ENCODE measurements at places on chromosomes 12 and 14. TPM values are rescaled to one million over a fixed set of nuclear protein-coding genes. Genes with fewer than 3 reads are reported as not detected.

DNA sequence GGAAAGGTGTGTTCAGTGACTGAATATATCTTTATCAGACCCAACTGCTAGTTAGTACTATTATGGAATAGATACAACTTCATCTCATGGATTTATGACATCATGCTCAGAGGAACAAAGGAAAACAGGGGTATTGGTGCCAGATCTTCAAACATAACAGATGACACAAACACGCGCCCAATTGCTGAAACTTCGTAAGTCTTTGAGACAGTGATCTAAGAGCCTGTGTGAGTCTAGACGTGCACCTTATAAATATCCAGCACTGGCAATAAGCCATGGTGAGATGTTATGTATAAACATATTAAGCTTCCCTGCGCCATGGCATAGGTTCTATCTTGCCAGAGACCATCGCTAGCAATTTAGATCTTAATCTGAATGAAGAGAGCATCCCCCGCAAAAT is 42.2 kb upstream of the NR2C1 start:
- no peak for DNase-seq

The SMIM41 gene
- not detected for polyA plus RNA-seq

The ZBTB25 gene
- 20.9 TPM for polyA plus RNA-seq

- DNase-seq: no peak
These were observed 9.7 kb upstream of the TUBA1A start for GRCh38 chr12:49198431-49199155.

GRCh38 chr12:109020796-109021380 is at the start of gene SVOP:
Gene SVOP (minus strand): TSS chr12:109021068. CDS start chr12:109020868, 200 bp downstream.
- DNase-seq: peak; percentile 94

The SVOP gene
- not detected for polyA plus RNA-seq

DNA sequence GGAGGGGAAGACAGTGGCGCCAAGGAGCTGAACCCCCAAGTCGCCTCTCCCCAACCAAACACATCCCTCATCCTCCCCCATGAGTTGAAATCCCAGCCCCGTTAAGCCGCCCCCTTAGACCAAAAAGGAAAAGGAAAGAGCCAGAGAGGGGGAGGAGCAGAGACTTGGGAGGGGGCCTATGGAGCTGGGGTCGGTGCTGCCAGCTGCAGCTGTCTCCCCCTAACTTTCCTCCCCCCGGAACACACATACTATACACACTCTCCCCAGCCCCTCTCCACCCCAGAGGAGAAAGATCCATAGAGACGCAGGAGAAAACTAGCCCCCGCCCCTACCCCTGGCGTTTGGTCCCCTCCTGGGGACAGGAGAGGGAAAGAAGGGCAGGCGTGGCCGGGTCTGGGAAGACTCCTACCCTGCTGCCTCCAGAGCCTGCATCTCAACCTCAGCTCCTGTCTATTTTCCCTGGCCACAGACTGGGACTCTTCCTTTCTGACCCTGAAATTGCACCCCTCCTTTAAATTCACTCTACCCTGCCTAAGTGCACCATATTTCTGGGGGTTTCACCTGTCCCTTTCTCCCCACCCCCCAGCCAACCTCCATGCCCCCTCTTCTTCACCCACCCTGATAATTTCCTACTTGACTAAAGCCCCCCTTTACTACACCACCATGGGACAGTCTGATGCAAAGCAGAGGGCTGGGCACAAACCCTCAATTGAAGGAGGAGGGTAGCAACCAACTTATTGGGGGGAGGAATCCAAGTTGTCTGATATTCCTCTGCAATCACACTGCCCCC is 1.7 kb upstream of the HOXC9 start:
- DNase-seq: no peak

GRCh38 chr12:102631274-102631673 is 150.9 kb upstream of the IGF1 start:
- DNase-seq: no peak

The SSPN gene
- 1.4 TPM for polyA plus RNA-seq

The FITM1 gene
- 181 TPM for polyA plus RNA-seq

GRCh38 chr14:47439953-47440352 is 235.5 kb downstream of the MDGA2 start:
- no peak for DNase-seq

DNA sequence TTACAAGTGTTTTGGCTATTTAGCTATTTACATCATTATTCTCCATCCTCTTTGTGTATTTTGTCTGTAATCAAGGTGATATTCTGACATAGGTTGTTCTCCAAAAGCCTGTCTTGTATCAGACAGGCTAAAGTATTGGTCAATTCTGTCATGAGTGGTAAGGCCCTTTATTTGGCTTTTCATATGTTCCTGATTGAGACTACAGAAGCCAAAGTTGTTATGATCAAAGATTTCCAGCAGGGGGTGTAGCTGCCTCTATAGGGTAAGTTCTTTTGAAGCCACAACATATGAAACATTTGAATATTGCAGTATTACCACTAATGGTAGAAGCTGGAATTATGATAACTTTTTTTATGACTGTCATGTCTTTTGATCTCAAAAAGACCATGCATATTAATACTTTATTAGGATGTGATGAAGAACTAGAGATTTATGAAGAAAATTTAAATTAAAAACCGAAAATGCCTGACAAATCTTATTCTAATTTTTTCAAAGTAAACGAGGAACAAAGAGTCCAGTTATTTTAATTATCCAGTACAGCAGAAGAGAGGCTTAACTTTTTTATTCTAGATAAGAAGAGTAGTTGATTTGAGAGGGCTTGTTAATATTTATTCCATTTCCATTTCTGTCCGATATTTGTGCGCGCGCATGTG is 3.4 kb upstream of the ARHGAP5 start:
- DNase-seq: peak; percentile 81

DNA sequence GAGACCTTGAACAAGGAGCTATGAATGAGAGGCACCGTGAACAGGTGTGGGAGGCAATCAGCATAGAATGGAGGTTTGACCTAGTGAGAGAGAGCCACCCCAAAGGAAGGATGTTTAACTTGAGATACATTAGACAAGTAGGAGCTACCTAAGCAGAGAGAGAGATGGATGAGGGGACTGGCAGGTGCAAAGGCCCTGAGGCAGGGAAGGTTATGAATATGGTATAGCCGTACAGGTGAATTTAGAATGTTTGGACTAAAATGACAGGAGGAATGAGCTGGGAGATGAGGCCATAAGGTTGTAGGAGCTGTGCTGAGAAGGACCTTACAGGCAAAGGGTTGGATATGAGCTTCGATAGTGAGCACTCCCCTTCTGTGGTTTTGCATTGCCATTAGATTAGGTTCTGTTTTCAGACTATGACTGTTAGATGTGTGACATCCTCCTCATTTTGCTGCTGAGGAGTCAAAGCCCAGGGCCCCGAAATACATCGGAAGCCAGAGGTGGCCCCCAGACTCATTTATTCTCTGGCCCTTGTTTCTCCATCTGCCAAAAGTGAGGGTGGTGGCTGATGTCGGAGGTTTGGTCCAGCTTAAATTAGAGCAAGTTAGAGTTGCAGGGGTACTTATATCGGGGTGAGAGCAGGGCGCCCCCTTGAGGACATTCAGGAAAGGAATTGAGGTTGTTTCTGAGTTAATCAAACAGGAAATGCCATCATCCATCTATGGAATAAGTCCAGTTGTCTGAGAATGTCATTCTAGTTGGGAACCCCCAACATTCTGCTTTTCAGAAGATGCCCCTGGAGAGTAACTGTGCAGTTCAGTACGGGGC is 29.4 kb downstream of the SLC24A4 start:
- DNase-seq: peak; percentile 30

The ARMH4 gene
- polyA plus RNA-seq: 78.1 TPM

The TEX52 gene
- polyA plus RNA-seq: not detected

GRCh38 chr14:55973911-55974630 is 144.1 kb upstream of the PELI2 start:
- DNase-seq: peak; percentile 54

GRCh38 chr14:104431929-104432541 is 147.5 kb upstream of the C14orf180 start:
- no peak for DNase-seq

GRCh38 chr14:59336098-59336497 is 129.1 kb downstream of the GPR135 start:
- DNase-seq: no peak

DNA sequence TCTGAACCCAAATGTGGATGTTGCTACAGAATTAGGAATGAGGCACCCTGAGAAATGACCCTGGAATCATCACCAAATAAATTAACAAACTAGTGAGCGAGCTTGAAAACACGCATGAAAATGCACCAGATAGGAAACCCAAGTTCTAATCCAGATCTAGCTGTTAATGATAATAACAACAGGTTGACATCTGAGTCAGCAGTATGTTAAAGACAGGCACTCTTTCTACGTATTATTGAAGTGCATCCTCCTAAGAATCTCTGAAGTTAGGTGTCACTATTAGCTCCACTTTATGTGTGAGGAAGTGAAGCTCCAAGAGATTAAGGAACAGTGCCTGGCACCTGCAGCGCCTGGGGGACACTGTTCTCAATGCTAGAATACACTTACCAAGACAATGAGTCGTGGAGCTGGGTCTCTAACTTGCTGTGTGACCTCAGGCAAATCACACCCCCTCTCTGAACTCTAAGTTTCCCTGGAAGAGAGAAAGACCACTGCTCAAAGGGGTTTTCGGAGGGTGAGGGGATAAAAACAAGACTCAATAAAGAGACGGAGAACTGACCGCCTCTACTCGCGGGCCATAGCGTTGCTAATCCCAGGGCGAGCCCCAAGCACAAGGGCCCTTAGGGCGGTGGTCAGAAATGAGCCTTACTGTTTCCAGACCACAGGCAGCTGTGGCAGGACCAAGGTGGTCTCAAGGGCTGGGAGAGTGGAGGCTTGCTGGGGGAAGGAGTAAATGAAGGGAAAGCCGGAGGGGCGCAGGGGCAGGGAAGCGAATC is 2.1 kb downstream of the SLC6A12 start:
- DNase-seq: no peak

The FCF1 gene
- 18.1 TPM for polyA plus RNA-seq

The WSCD2 gene
- 7.1 TPM for polyA plus RNA-seq

The KIAA0586 gene
- polyA plus RNA-seq: 17.9 TPM

GRCh38 chr14:104111301-104112112 is 26.0 kb downstream of the ASPG start:
- no peak for DNase-seq

The CLEC9A gene
- not detected for polyA plus RNA-seq

The CMKLR1 gene
- polyA plus RNA-seq: 0.06 TPM

The GALNT16 gene
- polyA plus RNA-seq: 3.4 TPM

The TAS2R50 gene
- polyA plus RNA-seq: not detected

The ISCU gene
- 158 TPM for polyA plus RNA-seq

The SCNN1A gene
- polyA plus RNA-seq: not detected

DNA sequence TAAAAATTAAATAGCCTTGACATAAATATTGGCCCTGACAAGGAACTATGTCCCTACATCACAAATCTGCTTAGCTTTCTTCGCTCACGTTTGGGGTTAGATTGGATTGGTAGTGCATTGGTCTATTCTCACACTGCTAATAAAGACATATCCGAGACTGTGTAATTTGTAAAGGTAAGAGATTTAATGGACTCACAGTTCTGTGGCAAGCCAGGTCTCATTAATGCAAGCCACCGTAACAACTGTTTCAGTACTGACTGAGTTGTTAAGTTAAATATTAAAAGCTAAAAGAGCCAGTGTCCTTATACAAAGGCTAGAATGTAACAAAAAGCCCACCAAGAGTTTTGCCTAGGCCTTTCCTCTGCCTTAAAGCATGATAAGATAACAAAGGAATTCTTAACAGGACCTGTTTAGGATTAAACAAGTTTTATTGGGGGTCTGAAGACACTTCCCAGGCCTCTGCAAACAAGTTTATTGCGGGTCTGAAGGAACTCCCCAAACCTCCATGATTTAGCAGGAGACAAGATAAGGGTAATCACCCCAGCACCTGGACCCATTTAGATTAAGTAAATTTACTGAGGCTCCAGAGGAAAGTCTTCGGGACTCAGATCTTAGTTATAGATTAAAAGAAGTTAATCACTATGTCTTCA is 88.2 kb upstream of the PTGDR start:
- no peak for DNase-seq

DNA sequence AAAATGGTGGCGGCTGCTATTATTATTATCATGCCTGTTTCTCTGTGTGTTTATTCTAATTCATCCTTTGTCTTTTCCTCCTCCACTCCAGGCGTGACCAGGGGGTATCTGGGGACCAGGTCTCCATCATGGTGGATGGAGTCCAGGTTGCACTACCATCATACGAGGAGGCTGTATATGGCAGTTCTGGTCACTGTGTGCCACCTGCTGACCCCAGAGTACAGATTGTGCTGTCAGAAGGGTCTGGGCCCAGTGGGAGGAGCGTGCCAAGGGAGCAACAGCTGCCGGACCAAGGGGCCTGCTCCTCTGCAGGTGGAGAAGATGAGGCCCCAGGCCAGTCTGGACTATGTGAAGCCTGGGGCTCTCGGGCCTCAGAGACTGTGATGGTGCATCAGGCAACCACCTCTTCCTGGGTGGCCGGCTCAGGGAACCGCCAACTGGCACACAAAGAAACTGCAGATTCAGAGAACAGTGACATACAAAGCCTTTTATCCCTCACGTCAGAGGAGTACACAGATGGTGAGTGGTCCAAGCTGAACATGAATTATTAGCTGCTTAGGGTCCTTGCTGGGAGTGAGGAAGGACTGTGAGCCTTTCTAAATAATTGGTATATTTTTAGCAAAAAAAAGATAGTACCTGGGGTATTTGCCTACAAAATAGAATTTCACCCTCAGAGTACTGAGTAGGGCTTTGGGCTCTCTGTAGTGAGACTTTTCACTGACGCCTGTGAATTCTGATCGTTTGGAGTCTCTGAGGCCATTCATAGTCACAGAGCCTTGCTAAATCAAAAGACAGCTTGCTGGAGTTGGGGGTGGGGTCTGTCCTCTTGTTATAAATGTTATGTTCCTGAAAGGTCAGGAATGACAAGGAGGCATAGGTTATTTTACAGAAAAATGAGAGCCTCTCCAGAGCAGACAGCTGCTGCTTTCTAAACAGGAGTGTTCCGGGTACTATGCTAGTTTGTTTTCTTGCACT is 58.1 kb upstream of the SRSF5 start:
- DNase-seq: peak; percentile 30

DNA sequence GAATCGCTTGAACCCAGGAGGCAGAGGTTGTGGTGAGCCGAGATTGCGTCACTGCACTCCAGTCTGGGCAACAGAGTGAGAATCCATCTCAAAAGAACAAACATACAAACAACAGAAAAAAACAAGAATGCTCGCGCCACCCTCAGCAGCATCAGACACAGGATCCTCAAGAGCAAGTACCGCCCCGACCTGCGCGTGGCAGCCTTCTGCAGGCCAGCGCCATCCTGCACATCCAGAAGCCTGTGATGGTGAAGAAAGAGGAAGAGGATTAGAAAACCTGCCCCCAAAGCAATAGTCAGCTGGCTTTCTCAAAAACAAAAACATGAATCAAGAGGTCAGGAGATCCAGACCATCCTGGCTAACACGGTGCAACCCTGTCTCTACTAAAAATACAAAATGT is 30.0 kb upstream of the EID3 start:
- DNase-seq: no peak

DNA sequence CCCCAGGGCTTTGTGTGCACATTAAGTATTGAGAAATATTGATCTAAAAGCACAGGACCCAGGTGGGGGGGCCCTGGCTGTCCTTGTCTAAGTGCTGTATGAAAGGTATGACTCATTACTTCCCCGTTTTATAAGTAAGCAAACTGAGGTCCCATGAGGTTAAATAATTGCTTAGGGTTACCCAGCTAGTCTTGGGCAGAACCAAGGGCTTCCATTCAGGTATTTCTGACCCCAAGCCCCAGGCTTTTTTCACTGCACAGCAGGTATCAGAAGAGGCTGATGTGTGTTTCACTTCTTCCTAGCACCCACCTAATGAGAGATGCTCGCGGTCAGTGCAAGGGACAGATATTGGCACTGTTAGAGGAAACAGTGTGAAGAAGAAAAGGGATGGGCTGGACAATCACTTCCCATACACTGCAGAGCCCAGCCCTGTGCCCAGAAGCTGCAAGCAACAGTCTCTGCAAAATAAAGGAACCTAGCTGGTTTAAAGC is 4.7 kb upstream of the TC2N start:
- no peak for DNase-seq

GRCh38 chr12:83389237-83389996 is 702.7 kb downstream of the TMTC2 start:
- DNase-seq: peak; percentile 63
